ENCODE measurements at places on chromosomes 11 and 22.

DNA sequence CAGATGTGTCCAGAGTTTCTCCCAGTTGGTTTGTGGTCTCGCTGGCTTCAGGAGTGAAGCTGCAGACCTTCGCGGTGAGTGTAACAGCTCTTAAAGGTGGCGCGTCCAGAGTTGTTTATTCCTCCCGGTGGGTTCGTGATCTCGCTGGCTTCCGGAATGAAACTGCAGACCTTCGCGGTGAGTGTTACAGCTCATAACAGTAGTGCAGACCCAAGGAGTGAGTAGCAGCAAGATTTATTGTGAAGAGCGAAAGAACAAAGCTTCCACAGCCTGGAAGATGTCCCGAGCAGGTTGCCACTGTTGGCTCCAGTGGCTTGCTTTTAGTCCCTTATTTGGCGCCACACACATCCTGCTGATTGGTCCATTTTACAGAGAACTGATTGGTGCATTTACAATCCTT, 1.8 kb upstream of the PGA3 start:
- DNase-seq, result no peak

- no peak for DNase-seq
Measured at GRCh38 chr11:36774603-36775002, 176.6 kb upstream of the RAG2 start.

- no peak for DNase-seq
Measured at GRCh38 chr22:46557736-46558480, 20.5 kb upstream of the CELSR1 start.

- no peak for DNase-seq
Measured at GRCh38 chr22:40415531-40416266, 45.3 kb downstream of the SGSM3 start.

GRCh38 chr11:2567026-2567671, 122.3 kb downstream of the KCNQ1 start:
- no peak for DNase-seq

GRCh38 chr11:88297421-88297820, 40.1 kb downstream of the CTSC start:
- no peak for DNase-seq

DNA sequence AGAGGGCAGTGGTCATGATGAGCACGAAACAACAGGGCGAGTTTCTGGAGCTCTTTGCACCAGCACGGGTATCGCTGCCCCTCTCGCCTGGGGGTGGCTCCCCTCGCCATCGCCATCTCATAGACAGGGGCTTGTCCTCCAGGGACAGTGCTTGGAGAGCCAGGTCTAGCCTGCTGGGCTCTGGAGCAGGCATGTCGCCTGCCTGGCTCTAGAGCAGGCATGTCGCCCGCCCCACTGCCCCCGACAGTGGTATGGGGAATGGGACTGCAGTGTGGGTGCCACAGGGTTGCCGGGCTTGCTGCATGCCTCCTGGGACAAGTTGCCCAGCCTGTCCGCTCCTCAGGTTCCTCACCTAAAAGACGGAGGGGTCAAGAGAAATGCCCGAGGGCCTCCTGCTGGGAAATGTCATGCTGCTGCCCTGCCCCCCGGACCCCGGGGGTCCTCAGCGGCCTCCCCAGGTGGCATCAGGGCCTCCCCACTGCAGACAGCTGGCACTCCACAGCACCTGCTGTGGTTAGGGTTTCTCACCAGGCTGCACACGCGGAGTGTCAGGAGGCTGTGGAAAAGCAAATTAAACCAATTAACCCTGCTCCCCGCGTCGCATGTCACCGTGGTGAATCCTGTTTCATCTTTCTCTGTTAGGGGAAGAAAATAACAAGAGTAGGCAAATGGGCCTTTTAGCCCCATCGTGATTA, 403.0 kb downstream of the TBC1D22A start:
- DNase-seq, result no peak

DNA sequence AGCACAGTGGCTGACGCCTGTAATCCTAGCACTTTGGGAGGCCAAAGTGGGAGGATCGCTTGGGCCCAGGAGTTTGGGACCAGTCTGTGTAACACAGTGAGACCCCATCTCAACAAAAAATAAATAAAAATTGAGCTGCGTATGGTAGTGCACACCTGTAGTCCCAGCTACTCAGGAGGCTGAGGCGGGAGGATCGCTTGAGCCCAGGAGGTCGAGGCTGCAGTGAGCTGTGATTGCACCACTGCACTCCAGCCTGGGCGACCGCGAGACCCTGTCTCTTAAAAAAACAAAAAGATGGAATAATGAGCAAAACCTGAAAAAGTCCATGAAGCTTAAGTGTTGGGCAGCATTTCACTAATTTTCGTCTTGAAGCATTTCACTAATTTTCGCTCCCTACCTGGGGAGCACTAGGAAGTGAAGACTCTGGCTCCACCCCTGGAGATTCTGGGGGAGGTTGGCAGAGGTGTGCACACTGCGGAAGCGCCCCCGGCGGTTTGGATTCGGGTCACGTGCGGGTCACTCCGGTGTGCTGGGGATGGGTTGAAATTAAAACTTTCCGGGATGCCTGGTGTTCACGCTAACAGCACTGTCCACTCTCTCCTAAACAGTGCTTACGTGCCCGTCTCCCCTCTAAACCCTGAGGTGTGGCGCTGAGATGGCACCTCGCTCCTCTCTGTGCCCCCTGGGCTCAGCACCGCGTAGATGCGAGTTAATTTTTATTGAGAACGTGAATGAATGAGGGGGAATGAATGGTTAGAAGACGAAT, 906 bp upstream of the NAA40 start:
- no peak for DNase-seq

DNA sequence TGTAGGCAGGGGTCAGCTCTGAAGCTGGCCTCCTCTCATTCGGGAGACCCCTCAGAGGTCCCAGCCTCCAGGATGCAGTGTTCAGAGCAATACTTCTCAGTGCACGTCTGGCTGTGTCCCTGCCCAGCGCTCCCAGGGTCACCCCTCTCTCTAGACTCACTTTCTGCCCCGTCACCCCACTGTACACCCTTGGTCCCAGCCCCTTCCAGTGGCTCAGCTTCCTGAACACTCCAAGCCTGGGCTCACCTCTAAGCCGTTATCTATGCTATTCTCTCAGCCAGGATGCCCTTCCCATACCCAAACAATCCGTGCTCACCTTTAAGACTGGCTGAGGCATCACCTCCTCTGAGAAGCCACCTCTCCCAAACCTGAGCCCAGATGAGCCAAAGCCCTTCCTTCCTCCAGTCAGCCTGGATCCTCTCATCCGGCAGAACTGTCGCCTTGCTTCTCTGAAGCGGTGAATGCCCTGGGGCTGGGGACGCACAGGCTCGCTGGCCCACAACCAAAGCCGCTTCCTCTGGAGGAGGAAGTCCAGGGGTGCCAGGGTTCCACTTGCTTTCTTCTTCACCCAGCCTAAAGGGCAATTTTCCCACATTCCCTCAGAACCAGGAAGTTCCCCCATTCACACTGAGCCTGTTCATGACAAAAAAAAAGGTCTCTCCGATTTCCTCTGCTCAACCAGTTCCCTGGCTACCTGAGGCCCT, 13.7 kb upstream of the CDKN1C start:
- no peak for DNase-seq

DNA sequence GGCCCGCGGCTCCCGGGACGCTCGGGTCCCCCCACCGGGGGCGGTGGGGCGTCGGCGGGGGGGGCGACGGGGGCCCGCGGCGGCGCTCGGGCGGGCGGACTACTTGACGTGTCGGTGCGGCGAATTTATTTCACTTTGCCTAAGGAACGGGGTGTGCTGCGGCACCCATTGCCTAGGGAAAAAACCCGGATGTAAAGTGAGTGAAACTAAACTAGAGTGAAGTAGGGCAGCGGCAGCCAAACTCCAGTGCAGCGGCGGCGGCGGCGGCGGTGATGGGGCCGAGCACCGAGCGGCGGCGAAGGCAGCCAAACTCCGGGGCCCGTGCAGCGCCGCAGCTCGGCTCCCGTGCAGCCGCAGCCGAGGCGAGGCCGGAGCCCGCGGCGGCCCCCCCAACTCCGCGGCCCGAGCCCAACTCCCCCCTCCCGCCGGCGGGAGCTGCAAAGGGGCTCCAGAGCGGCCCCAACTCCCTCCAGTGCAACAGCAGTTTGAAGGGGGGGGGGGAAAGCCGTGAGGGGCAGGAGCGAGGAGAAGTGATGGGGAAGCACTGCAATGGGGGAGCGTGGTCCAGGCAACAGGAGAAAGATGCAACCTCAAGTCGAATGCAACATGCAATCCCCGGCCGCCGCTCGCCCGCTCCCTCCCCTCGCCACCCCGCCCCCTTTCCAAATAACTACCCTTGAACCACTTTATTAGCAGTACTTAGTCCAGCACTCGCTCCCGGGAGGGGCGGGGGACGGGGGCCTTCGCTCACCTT, 647 bp upstream of the PHF21A start:
- peak; percentile 85 for DNase-seq

- no peak for DNase-seq
Measured at GRCh38 chr11:59666969-59667368, 1.9 kb downstream of the PATL1 start.

- no peak for DNase-seq
Measured at GRCh38 chr11:13438291-13438690, 24.7 kb downstream of the BTBD10 start.

DNA sequence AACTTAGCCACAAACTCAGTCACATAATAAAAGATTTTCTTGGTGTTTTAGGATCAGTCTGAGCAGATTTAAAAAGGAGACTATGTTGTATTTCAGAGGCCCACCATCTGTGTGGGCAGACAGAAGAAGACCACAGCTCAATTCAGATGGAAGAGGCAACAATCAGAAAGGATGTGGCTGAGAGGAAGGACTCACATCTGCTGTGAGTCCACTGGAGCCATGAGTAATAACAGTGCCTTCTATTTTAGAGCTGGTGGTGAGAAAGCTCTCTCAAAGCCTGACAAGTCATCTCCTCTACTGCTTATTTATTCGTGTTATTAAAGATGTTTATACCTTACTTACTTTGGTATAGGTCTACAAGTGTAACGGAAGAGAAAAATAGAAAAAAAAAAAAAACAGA, 357.2 kb downstream of the OPCML start:
- no peak for DNase-seq

DNA sequence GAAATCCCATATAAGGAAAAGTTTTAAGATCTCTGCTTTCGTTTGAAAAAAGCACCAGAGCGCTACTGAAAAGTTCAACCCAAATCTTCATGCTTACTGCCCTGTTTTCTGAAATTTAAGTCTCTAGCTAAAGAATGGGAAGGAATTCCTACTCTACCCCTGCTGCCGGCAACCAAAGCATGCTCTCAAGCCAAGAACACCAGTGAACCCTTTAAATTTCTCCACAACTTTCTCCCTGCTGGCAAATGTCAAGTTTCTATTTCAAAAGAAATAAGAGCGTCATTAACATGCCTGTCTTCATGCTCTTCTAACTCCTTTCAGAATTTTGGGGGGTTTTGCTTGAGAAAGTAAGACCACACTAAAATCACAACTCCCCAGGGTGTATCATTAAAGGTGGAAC, 6.8 kb upstream of the SMCO4 start:
- DNase-seq, result no peak

- DNase-seq, result no peak
Measured at GRCh38 chr11:18567081-18567480, 21.5 kb downstream of the UEVLD start.

- DNase-seq, result no peak
Measured at GRCh38 chr22:31173386-31174145, 13.6 kb downstream of the RNF185 start.

DNA sequence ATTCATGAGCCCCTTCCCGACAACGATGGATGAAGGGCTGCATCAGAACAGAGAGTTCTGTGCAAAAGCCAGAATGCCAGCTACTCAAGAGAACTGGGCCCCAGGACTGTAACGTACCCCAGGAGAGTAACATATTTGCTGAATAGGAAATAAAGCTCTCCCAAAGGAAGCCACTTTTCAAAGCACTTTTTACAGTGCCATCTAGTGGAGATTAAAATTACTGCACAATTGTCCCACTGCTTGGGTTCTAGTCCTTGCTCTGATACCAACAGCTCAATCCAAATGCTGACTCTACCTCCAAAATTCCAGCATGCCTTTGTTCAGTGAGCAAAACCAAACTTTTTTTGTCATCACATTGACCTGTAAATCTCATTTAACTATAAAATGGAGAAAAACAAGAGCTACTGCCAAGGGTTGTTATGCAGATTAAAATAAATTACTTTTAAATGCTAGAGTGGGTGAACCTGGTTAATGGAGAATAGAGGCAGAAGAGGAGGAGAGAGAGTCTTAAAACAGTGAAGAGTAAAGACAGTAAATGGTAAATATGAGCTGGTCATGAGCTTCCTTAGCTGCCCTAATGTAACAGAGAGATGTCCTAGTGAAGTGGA, 87.6 kb upstream of the FSHB start:
- peak; percentile 1 for DNase-seq

- DNase-seq, result no peak
Measured at GRCh38 chr11:117909611-117910382, 19.4 kb downstream of the TMPRSS13 start.

DNA sequence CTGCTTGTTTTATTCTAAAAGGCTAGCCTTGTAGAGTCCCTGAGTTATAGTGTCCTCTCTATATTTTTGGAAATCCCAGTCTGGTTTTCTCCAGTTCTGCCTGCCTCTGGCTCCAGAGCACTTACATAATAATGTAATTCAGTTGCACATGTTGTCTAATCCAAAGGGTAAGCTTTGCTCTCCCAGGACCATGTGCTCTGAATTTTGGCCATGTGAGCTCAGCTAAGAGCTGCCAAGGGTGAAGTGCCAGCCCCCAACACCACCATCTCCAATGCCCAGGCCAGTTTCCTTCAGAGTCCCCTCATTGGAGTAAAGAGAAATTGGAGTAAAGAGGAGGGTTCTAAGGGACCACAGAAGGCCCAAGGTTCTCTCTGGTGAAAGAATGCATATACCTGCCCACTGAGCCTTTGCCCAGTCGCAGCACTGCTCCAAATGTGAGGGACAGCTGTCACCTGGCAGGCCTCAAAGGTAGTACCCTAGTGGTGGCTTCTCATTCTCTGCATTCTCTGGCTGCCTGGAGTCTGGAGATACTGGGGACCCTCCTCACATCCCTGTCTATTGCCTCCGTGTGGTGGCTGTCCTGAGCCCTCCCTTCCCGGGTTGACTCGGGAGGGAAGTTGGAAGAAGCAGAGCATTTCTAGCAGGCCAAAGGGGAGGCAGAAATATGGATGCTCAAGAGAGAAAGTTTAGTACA, 4.9 kb downstream of the CRY2 start:
- DNase-seq, result no peak

GRCh38 chr11:62648967-62649364, 2.6 kb upstream of the GANAB start:
- DNase-seq, result no peak

DNA sequence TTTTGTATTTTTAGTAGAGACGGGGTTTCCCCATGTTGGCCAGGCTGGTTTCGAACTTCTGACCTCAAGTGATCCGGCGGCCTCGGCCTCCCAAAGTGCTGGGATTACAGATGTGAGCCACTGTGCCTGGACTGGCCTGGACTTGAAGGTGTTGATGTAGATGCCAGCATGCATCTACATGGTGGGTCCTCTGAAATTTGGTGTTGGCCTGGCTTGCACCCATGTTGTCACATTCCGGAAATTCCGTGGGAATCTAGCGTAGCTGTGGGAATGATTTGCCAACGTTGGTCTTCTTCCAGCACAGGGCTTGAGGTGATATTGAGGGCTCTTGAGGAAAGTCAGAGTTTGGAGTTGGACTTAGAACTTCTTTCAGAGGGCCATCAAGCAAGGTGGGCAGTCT, 6.5 kb downstream of the PACS1 start:
- no peak for DNase-seq

All from DMS153 (cell line).